ENCODE measurements at places on chromosomes 11 and 22. TPM values are rescaled to one million over a fixed set of nuclear protein-coding genes. Genes with fewer than 3 reads are reported as not detected.

Gene OR8D4
- total RNA-seq: not detected

Gene SPATA19
- total RNA-seq: not detected

DNA sequence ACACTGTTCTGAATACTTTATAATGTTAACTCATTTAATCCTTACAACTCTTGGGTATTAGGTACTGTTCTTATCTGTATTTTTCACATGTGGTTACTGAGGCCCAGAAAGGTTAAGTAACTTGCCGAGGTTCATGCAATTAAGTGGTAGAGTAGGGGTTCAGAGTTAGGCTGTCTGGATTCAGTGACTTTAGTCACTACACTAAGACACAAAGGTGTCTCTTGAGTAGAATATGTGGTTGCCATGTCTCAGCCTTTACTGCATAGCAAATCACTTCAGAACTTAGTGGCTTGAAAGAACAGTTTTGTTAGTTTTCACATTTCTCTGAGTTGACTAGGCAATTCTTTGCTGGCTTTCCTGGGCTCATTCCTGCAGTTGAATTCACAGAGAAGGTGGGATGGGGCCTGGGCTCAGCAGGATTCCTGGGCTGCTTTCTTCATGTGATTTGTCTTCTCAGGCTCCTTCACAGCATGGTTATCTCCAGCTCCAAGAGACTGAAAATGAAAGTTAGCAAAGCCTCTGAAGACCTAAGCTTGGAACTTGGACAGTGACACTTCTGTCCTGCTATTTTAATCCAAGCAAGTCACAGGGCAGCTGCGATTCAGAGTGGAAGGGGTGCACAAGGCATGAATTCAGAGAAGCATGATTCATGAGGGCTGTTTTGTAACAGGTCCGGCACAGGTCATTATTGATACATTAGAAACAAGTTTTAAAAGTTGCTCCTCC, 68.3 kb downstream of the SPECC1L start:
- DNase-seq: no peak

- DNase-seq: no peak
Observed at GRCh38 chr11:16982256-16982671, 31.9 kb downstream of the PLEKHA7 start.

DNA sequence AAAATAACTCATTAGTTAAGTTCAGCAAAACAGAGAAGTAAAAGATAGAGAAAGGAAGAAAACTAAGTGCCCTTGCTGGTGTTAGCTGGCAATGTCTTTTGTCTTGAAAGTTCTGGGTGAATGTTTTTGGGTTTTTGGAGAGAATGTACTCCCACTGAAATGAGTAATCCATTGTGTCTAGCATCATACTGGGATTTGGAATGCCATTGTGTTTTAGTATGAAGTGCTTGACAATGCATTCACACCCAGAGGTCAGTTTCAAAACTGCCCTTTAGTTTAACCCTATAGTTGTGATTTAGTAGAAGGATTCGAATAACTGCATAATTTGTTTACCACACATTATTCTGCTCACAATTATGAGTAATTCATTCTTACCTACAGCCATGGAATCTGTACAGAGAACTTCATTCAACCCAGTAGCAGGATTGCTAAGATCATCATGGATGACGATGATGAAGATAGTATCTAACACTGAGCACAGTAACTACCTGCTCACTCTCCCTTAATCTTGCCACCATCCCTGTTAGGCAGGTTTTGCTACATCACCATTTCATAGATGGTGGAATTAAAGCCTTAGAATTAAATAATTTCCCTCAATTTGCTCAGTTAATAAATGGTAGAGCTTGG, 33.9 kb downstream of the MAML2 start:
- DNase-seq: no peak

- no peak for DNase-seq
Observed at GRCh38 chr11:113341388-113342165, 27.2 kb downstream of the TTC12 start.

- DNase-seq: peak; percentile 5
Observed at GRCh38 chr11:70942593-70942992, 309.8 kb downstream of the SHANK2 start.

DNA sequence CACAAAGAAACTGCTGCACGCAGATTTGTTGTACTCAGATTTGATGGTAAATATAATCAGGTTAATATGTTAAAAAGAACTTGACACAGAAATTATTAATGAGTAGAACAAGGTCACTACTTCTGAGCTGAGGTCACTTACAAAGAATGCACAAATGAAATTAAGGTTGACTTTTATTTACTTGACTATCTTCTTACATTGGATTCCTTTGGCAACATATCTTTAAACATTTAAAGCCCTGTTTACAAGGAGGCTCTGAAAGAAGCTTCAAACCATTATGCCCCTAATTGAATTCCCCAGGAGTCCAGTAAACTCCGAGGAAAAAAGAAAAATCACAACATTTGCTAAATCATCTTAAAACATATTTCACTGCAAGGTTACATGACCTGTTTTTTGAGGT, 245.5 kb downstream of the SOX6 start:
- no peak for DNase-seq

GRCh38 chr11:133531458-133531857, 843 bp downstream of the OPCML start:
- DNase-seq: no peak

Data from hematopoietic multipotent progenitor cell (in vitro differentiated cells).